Activated CD4-positive, alpha-beta T cell treated with anti-CD3 and anti-CD28 coated beads for 36 hours (primary cell): ENCODE measurements at places on chromosomes 7 and 10. TPM values are rescaled to one million over a fixed set of nuclear protein-coding genes. Genes with fewer than 3 reads are reported as not detected.

- peak; percentile 20 for DNase-seq
Observed at GRCh38 chr10:45008524-45009161, 7.9 kb downstream of the ZNF22 start.

DNA sequence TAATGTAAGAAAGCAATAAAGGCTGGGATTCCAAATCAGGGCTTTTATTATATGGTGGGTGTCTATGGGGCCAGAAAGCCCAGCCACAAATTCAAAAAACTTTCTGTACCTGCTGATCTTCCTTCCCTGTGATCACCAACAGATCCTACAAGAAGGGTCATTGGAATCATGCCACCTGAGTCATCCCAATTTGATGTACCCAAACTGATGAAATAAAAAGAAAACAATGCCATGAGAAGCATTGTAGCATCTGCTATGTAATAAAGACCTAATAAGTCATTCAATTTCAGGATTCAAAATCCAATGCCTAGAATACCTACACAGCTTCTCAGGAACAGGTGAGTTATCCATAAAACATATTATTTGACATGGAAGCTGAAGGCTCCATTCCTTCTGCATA, 228.8 kb downstream of the DKK1 start:
- no peak for DNase-seq

GRCh38 chr7:47931005-47932004, 17.0 kb downstream of the PKD1L1 start:
- DNase-seq = no peak

GRCh38 chr10:104429846-104430245, 76.2 kb downstream of the CFAP58 start:
- DNase-seq = no peak

The CASTOR2 gene
- total RNA-seq = 2.5 TPM

The RBP4 gene
- not detected for total RNA-seq

The LRRN3 gene
- total RNA-seq = 6.7 TPM

The AMPH gene
- 0.07 TPM for total RNA-seq

The ATG9B gene
- 10.0 TPM for total RNA-seq

The EMX2 gene
- total RNA-seq = not detected
